ENCODE measurements at places on chromosomes 13 and 19. TPM values are rescaled to one million over a fixed set of nuclear protein-coding genes. Genes with fewer than 3 reads are reported as not detected.

The ZNF442 gene
- 4.7 TPM for total RNA-seq

The GRIK5 gene
- 1.6 TPM for total RNA-seq

The SRRM5 gene
- total RNA-seq, result 0.31 TPM

The PROZ gene
- not detected for total RNA-seq

The TCF3 gene
- total RNA-seq, result 50.2 TPM

DNA sequence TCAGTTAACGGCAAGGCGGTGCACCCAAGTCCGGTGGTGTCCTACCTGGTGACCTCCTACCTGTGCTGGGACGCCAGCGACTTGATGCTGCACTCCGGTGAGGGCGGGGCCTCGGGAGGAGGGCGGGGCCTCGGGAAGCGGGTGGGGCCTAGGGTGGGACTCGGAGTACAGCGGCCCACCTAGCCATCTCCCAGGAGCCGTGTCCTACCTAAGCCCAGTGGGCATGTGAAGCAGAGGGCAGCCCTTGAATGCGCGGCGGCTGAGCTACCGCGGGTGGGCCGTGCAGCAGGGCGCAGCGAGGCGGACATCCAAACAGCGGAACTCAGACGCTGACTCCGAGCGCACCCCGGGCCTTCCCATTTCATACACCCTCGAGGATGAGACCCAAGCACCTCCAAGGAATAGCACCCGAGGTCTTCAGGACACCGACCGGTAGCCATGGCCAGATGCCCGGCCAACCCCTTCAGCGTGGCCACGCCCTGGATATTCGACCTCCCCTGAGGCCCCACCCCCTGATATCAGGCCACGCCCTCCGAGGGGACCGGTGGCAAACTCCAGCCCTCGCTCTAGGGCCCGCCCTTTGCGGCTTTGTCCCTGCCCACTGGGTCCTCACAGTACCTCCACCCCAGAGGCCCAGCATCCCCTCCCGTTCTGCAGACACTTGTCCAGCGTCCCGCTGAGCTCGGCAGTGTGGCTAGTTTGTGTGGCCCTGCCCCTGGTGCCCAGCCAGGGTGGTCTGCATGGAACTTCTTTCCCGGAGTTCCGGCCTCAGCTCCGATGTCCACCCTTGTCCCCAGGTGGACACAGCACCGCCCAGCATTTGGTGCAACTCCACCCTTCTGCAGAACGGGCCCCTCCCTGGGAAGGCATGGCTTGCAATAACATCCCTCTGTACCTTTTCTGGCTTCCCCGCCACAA lies 5.4 kb downstream of the KLK1 start:
- no peak overlapping the region for H3K4me3 ChIP-seq
- H3K27me3 ChIP-seq, result peaks cover 3% of the 10 kb centered on the region
- H3K36me3 ChIP-seq, result no peaks in the 10 kb centered on the region
- no peak overlapping the region for H3K27ac ChIP-seq

DNA sequence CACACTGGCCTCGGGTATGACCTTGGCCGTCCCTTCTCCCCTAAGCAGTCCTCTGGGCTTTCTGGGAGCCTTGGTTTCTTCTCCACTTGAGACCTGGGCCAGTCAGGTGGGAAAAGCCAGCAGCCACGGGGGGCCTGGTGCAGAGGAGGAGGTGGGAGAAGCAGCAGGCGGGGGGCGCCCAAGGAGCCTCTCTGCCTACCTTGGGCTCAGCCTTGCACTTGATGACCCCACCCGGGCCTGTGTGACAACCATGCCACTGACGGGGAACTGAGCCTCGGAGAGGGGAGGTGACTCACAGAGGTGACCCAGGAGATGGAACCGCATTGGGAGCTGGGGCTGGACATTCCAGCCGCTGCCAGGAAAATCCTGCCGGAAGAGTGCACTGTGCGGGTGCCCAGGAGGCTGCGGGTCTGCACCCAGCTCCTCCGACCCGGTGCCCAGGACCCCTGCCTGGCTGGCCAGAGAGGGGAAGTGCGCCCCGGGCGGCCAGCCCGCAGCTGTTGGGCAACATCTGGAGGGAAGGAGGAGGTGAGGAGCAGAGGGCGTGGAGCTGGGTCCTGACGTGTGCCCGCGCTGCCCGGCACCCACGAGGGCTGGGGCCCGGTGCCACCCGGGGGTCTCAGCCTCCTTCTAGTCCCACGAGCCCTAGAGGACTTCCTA lies 23.4 kb upstream of the SLC7A10 start:
- no peak overlapping the region for H3K4me3 ChIP-seq
- H3K36me3 ChIP-seq, result no peaks in the 10 kb centered on the region
- H3K27ac ChIP-seq, result peak overlapping the region; percentile 21

- H3K27ac ChIP-seq, result no peak overlapping the region
- peaks cover 3% of the 10 kb centered on the region for H3K4me1 ChIP-seq
- no peak for DNase-seq
- H3K4me3 ChIP-seq, result no peak overlapping the region
- H3K27me3 ChIP-seq, result no peaks in the 10 kb centered on the region
- H3K36me3 ChIP-seq, result no peaks in the 10 kb centered on the region
Measured at GRCh38 chr13:24192057-24192810, 31.7 kb downstream of the SPATA13 start.

DNA sequence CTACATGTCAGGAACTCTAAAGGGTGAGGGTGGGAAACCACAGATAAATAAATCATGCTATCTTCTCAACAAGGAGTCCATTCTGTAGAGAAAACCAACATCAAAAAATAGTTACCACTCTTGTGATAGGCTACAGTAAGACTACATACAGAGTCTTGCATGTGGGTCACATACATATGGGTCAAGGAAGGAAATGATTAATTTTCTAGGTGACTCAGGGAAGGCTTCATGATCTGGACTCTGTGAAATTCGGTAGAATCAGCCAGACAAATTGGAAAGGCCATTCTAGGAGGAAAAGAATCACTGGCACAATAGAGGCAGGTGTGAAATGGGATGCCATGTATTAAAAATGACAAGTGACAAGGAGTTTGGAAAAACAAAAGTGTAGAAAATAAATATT lies 638.9 kb downstream of the LIG4 start:
- no peak for DNase-seq
- no peak overlapping the region for H3K4me3 ChIP-seq
- H3K27ac ChIP-seq, result no peak overlapping the region
- peaks cover 6% of the 10 kb centered on the region for H3K4me1 ChIP-seq
- no peaks in the 10 kb centered on the region for H3K27me3 ChIP-seq

- no peaks in the 10 kb centered on the region for H3K36me3 ChIP-seq
- H3K27me3 ChIP-seq, result no peaks in the 10 kb centered on the region
- no peak for DNase-seq
- H3K4me3 ChIP-seq, result no peak overlapping the region
- no peak overlapping the region for H3K27ac ChIP-seq
- no peaks in the 10 kb centered on the region for H3K4me1 ChIP-seq
Measured at GRCh38 chr13:73948848-73949529, 185.2 kb downstream of the KLF12 start.

DNA sequence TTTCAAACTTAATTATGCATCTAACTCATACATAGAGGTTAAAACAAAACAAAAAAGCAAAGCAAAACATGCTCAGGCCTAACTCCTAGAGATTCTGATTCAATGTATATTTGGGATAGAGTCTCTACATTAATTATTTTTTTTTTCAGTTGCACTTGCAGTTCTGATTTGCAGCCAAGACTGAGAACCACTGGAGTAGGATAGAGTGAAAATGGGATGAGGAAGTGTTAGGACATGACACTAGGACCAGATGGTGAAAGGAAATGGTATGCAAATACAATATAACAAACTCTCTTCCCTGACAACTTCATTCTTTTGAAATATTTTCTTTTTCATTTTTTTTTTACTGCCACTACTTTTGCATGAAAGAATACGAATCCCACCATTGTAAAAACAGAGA lies 1.8 kb downstream of the CCDC122 start:
- no peak for DNase-seq
- no peak overlapping the region for H3K4me3 ChIP-seq
- H3K27ac ChIP-seq, result no peak overlapping the region
- H3K4me1 ChIP-seq, result peaks cover 6% of the 10 kb centered on the region
- H3K36me3 ChIP-seq, result no peaks in the 10 kb centered on the region
- no peaks in the 10 kb centered on the region for H3K27me3 ChIP-seq

DNA sequence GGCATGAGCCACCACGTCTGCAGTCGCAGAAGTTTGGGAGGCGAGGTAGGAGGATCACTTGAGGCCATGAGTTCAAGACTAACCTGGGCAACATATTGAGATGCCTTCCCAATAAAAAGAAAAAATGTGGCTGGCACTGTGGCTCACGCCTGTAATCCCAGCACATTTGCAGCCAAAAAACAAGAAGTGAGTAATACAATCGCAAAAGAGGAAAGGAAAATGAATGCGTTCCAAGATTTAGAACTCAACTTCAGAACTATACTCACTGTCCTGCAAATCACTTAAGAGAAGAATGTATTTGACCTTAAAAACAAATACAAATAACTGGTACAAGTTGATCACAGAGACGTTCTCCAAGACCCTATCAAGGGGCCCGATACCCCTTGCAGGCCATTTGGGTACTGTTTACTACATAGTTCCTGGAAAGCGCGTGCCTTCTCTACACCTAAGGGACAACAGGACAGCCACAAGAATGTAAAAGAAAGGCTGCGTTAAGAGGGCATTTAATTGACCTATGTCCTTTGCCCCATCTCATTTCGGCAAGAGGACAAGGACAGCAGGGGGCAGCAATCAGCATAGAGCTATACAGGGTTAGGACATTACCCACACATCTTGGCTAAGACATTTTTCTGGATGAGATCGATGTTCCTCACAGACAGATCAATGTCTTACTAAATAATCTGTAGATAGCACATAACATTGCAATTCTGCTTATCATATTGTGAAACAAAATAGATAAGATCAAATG lies 41.3 kb downstream of the FLT3 start:
- H3K4me1 ChIP-seq, result no peaks in the 10 kb centered on the region
- H3K36me3 ChIP-seq, result no peaks in the 10 kb centered on the region
- peak; percentile 10 for DNase-seq
- no peaks in the 10 kb centered on the region for H3K27me3 ChIP-seq
- H3K4me3 ChIP-seq, result no peak overlapping the region

DNA sequence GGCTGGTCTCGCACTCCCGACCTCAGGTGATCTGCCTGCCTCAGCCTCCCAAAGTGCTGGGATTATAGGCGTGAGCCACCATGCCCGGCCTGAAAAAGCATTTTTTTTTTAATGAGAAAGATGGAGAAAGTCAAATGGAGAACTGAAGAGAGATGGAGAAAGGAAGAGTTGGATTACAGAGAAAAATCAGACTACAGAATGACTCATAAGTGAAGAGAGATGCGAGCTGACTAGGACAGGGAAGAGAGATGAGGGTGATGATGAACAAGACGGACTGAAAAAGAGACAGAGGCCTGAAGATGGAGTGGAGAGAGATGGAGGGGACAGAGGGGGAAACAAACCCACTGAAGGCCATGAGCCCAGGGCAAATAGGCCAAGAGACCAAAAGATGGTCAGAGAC lies 1.5 kb downstream of the DHX34 start:
- no peak for DNase-seq
- no peak overlapping the region for H3K27ac ChIP-seq
- peaks cover 5% of the 10 kb centered on the region for H3K4me1 ChIP-seq
- peaks cover 14% of the 10 kb centered on the region for H3K36me3 ChIP-seq
- H3K27me3 ChIP-seq, result no peaks in the 10 kb centered on the region

DNA sequence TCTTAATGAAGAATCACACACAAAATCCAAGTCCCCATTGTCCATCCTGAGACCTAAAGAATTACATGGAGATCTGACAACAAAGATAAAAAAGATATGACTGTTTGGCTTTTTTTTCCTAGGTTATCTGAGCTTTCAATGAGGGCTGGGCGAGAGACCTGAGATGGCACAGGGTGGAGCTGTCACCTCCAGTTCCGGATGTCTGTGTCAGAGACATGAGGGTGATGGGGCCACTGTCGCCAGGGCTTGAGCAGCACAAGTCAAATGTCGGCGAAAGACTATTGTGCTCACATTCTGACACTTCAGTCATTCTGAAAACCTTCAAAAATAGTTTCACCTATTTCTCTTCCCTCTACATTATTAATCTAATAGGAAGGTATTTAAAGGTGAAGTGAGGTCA lies 65.7 kb downstream of the SLC7A1 start:
- no peaks in the 10 kb centered on the region for H3K4me1 ChIP-seq
- H3K27me3 ChIP-seq, result no peaks in the 10 kb centered on the region
- peaks cover 22% of the 10 kb centered on the region for H3K36me3 ChIP-seq

- H3K27me3 ChIP-seq, result no peaks in the 10 kb centered on the region
- no peak for DNase-seq
- H3K4me1 ChIP-seq, result no peaks in the 10 kb centered on the region
- H3K36me3 ChIP-seq, result no peaks in the 10 kb centered on the region
- H3K4me3 ChIP-seq, result no peak overlapping the region
Measured at GRCh38 chr13:108200781-108201398, 14.4 kb downstream of the LIG4 start.

- H3K4me3 ChIP-seq, result no peak overlapping the region
- H3K36me3 ChIP-seq, result no peaks in the 10 kb centered on the region
- no peaks in the 10 kb centered on the region for H3K4me1 ChIP-seq
- peak; percentile 15 for DNase-seq
- no peak overlapping the region for H3K27ac ChIP-seq
Measured at GRCh38 chr13:19927117-19927748, 31.3 kb upstream of the ZMYM2 start.

GRCh38 chr13:74629985-74630384 lies 495.8 kb upstream of the KLF12 start:
- H3K4me1 ChIP-seq, result no peaks in the 10 kb centered on the region
- no peak overlapping the region for H3K27ac ChIP-seq
- no peaks in the 10 kb centered on the region for H3K27me3 ChIP-seq
- no peak overlapping the region for H3K4me3 ChIP-seq
- no peaks in the 10 kb centered on the region for H3K36me3 ChIP-seq

DNA sequence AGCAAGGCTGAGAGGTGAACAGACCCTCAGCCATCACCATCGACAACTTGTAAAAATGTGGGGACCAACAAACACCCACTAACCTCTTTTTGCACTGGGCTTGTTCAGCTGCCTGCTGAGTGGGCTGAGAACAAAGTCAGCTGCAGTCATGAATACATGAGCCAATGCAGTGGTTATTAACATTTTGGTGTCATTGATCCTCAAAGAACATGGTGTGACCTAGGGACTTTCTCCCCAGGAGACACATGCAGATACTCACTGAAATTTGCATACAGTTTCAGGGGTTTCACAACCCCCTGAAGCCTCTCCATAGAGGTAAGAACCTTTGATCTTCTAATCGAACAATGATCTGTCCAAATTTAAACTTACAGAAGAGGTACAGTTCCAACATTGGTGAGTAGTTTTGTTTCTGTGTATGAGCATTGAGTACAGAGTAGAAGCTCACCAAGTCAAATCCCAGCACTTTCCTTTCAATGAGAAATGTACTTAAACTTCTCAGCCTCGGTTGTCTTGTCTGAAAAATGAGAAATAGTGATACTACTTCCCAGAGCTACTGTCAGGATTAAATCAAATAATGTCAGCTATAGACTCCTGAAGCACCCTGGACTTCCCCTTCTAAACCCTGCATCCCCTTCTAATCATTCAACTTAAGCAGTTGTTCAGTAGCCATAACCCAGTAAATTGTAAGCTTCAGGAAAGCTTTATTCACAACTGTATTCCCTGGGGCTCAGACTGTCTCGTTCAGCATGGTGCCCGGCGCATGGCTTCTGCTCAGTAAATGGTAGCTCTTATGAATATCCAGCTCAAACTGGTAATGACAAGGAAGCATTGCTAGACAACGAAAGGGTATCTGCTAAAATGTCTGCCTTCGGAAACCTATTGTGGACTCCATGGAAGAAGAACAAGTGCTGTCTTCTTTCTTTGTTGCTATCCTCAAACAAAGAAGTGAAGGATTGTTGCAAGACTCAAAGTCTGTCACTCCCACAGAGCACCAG lies 148.7 kb downstream of the FOXO1 start:
- no peak overlapping the region for H3K27ac ChIP-seq
- peaks cover 5% of the 10 kb centered on the region for H3K4me1 ChIP-seq
- no peaks in the 10 kb centered on the region for H3K36me3 ChIP-seq
- H3K27me3 ChIP-seq, result no peaks in the 10 kb centered on the region
- H3K4me3 ChIP-seq, result no peak overlapping the region
- DNase-seq, result no peak
